Cortex of kidney (tissue), 1 donor: ENCODE measurements at places on chromosomes 2 and 18.

DNA sequence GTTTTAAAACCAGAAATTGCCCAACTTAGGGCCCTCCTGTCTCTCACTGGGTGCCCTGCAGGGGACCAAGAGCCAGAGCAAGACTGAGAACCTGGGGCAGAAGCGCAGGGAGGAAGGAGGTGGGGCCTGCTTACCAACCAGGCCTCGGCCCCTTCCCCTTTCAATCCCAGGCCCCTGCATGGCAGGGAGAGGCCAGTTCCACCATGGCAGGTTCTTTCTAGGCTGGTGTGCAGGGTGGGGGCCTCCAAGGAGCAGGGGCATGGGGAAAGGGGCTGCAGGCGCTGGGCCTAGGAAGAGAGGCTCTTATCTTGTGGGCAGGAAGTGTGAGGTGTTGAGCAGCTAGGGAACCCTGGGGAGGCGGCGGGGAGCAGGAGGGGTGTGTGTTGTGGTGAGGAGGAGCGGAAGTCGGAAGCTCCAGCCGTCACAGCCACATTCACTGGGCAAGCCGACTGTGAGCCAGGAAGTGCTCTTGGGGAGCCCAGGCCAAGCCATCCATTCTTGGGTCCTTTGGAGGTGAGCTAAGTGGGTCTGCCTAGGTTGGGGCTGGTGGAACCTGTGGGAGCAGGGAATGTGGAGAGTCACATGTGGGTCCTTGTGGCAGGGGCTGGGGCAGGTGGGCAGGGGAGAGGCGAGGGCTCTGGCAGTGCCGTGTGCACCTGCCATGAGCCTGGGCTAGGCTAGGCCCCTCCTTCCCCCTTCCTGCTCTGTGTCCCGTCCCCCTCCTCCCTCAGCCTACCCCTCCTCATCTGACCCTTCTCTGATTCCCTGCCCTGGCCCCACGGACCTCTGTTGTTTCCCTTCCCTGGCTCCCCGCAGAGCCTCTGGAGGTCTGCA, at the start of gene PSD4:
PSD4 (plus strand) TSS at position 430 of the 834 bp plus-strand sequence. CDS start 8,486 bp downstream, outside the sequence.
- no peak for DNase-seq

- no peak for DNase-seq
Observed at GRCh38 chr2:175631245-175631623, 370.8 kb downstream of the LNPK start.

DNA sequence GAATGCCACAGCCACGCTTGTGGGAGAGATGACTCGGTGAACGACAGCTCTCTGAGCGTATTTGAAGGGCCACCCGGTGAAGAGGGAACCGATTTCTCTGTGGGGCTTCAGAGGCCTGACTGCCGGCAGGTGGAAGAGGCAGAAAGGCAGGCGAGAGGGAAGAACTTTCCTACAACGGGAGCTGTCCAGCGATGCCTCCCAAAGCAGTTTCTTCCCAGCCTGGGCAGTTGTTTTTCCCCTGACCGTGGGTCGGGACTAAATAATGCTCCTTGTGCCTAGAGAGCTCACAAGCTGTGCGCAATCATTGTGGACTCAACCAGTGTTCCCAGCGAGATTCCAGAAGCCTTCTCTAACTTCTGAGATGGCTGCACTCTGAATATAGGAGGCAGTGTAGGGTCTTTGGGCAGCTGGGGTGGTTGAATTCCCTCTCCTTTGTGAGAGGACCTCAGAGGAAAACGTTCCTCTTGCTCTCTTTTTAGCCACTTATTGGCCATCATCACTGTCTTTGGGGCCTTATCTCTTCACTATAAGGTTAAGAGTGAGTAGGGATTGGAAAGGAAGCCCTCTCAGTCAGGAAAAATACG, 710 bp downstream of the SEC11C start:
- DNase-seq = no peak

DNA sequence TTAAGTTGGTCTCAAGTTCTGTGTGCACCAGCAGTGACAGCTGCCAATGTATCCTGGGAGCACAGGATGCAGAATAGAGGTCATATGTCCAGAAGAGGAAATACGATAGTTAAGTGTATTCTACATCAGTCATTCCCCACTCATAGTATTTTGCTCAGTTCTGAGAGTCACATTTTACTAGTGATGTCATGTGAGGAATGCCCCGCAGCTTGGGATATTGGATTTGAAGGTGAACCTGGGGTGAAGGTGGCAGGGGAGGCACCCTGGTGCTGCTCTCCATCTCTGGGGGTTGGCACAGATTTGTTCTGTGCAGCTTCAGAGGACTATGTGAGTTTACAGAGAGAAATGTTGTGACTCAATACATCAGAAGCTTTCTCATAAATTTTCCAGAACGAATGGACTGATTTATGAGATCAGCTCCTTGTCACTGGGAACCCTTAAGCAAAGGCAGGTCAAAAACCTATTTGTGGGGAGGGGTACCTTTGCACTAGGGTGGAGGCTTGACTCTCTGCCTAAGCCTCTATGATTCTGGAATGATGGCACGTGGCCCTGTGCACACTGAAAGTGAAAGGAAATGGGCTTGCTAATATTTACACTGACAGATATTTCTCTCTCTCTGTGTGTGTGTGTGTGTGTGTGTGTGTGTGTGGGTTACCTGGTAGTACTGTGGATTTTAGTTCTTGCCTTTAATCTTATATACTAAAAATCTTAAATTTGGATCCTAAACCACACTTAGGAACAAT, 95.9 kb downstream of the NEB start:
- DNase-seq = no peak

- no peak for DNase-seq
Observed at GRCh38 chr2:220188031-220188430, 560.6 kb downstream of the SLC4A3 start.
